K562 (cell line): ENCODE measurements at places on chromosomes 5 and 9.

GRCh38 chr5:168947212-168947868 lies 353.6 kb downstream of the SLIT3 start:
- peak; percentile 48 for DNase-seq

- DNase-seq, result no peak
These were observed 206.8 kb downstream of the NR3C1 start for GRCh38 chr5:143196601-143197259.

DNA sequence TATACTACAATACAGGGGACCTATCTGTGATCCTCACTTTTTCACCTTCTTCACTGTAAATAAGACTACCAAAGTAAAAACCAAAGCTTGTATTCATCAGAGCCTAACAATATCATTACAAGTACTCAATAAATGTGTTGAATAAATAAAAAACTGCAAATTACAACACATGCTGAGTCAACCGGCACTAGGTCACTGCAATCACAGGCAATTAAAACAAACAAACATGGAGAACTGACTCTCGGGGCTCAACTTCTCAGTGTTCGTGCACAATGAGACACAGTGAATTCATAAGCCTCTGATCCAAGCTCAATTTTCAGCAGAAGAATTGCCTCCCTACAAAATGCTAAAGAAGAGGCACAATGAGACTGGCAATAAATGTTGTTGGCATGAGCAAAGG lies 69.2 kb downstream of the CDK5RAP2 start:
- no peak for DNase-seq

- no peak for DNase-seq
These were observed 3.7 kb downstream of the NDUFAF2 start for GRCh38 chr5:60948738-60949137.

GRCh38 chr5:141850786-141851185 lies 27.4 kb downstream of the PCDH1 start:
- peak; percentile 42 for DNase-seq

DNA sequence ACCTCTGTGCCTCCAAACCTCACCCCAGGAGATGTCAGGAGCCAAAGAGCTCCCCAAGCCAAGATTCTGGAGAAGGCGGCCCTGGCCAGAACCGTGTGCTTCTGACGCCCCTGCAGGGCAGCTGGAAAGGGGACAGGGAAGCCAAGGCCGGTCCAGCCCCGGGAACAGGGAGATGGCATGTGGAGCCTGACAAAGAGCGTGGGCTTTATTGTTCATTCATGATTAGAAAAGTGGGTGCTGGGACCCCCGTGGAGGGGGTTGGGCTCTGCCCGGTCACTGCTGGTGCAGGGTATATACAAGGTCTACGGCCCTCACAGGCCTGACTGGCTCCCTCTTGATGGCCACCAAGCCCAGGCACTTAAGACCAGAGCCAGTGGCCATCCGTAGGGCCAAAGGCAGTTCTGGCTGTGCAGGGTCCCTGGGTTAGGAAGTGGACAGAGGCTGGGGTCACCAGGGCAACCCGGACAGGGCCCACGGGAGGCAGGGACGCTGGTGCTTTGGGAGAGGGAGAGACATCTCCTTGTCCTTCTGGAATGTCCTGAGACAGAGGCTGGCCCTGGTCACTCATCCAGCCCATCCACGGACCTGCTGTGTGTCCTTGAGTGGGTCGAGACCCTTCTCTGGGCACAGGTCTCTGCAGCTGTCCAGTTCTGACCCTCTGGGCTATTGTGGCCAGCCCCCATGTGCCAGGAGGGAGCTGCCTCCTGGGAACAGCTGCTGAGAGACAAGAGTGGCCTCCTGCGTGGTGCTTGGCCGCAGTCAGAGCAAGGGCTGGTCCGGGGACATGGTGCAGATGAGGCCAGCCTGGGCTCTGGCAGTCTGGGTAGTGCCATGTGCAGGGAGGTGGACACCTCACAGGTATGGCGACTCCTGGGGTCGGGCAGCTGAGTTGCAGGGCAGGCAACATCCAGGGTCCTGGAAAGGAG lies 12.5 kb downstream of the NINJ1 start:
- no peak for DNase-seq

DNA sequence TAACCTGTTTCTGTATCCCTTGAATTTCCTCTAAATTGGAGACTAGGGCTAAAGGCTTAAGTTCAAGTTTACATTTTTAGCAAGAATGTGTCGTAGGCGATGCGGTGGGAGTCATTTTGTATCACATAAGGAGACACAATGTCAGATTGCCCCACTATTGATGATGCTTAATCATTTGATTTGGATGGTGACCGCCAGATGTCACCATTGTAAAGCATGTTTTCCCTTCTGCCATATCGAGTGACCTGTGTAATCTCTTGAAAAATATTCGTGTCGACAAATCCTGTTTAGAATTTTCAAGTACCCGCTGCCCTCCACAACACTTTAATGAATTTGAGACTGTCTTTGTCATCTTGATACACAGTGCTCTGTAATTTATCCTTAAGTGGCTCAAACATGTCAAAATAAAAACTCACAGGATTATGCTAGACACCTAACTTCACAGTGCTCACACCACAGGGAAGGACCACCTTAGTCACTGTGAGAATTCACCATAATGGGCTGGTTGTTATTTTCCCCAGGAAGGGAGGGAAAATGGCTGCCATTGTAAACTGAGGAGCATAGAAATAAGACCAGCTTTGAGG lies 34.5 kb upstream of the SLC46A2 start:
- peak; percentile 27 for DNase-seq

- DNase-seq, result no peak
These were observed 498.0 kb downstream of the PRDM9 start for GRCh38 chr5:24005384-24005783.

DNA sequence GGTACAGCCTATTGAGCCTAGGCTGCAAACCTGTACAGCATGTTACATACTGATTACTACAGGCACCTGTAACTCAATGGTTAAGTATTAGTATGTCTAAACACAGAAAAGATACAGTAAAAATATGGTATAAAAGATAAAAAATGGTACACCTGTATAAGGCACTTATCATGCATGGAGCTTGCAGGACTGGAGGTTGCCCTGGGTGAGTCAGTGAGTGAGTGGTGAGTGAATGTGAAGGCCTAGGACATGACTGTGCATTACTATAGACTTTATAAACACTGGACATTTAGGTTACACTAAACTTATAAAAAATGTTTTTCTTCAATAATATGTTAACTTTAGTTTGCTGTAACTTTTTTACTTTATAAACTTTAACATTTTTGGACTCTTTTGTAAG lies 171.3 kb downstream of the SLC28A3 start:
- no peak for DNase-seq

DNA sequence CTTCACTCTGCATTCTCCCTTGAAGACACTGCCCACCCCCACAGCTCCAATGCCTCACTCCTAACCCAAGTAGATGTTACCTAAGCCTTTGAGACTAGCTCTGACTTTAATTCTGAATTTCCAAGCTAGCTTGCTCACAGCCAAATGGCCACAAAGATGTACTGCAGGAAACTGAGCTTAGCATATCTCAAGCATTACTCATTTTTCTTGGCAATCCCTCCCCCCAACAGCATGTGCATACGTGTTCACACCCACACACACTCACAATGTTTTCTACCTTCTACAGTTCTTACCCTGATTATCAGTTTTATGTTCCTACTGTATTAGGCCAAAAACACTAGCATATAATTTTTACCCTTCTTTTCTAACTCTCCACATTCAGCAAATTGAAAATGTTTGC lies 13.7 kb upstream of the GRIA1 start:
- no peak for DNase-seq

- no peak for DNase-seq
These were observed 20.3 kb upstream of the TENT4A start for GRCh38 chr5:6692906-6693305.

- no peak for DNase-seq
These were observed 189.7 kb downstream of the GNAQ start for GRCh38 chr9:77841739-77842386.

DNA sequence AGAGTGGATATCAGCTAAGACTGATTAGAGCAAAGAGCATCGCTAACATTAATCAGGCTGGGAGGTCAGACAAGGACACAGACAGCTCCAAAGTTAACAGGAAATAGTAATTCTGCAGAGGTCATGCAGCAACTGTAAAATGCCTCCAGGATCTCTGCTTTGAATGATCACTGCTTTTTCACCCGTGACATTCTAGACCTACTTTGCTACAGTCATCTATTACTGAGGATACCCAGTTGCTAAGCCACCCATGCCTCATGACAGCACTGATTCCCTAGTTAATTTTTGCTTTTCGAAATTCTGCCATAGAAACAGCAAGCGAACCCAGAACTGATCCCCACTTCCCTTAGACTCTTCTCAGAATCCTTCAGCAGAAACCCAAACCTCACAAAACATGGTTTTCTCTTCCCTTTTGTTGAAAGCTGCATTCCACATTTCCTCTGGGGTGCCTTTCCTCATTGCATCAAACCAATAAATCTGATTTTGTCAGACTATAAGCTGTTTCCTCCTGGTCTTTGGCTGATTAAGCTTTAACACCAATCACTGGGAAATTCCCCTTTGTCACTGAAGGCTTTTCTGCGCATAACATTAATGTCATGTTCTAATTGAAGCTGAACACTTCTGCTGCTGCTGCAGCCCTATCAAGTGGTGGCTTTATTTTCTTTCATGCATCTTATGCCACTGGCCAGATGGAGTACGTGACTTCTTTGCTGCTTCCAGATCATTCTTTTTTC lies 201.1 kb upstream of the CHD1 start:
- DNase-seq, result no peak

GRCh38 chr9:22160221-22160620 lies 151.1 kb upstream of the CDKN2B start:
- no peak for DNase-seq

DNA sequence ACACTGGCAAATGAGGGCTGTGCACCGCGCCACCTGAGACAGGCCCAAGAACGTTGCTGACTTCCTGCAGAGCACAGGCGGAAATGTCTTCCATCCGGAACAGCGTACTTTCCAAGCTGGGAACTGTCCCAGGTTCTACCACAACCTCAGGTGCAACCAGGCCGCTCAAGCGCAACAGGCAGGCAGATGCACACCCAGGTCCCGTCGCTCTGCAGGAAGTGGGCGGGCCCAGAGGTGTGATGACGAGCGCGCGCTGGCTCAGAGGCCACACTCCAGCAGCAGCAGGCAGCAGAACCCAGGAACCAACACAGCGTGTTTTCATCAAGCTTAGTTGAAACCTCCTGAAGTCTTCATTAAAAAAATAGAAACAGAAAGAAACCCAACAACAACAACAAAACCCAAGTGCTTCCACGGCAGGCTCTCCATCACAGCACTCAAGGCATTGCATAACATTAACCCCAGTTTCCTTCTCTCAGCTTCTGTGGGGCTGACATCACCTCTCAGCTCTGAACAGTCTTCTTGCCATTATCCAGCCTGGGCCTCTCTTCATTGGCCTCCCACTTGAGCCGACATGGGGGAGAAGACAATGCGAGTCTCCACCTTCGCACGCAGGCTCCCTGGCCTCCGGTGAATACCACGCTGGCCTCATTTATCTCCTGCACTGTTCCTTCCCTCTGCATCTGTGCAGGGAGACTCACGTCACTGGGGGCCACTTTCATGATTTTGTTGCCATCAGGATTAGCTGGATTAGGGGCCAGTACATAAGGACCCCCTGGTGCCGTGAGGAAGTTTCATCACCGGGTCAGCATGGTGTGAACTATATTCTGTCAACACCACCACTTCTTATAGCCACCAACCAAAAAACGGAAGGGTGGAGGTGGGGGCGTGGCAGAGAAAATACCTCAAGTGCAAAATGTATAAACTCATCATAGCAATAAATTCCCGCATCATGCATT lies 22.1 kb downstream of the PTCH1 start:
- no peak for DNase-seq

- DNase-seq, result no peak
These were observed 9.3 kb upstream of the SIL1 start for GRCh38 chr5:139207297-139208000.

GRCh38 chr9:97387936-97388684 lies 23.8 kb upstream of the TDRD7 start:
- no peak for DNase-seq

- DNase-seq, result no peak
These were observed 142.2 kb downstream of the SV2C start for GRCh38 chr5:76225336-76225735.

DNA sequence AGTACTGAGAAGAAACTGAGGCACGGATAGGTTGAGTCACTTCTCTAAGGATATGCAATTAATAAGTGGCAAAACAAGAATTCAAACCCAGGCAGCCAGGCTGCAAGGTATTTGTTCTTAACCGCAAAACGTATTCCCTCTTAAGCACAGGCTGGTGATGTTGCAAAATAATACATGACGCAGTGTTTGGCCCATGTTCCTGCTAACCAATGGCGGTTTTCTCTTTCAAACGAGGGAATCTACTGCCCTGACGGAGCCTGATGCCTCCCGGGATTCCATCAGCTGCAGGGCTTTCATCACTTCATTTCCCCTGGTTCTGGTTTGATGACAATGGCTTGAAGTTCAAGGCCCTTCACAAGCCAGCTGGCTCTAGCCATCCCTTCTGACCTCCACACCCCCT lies 154.8 kb downstream of the SLIT3 start:
- DNase-seq, result no peak

DNA sequence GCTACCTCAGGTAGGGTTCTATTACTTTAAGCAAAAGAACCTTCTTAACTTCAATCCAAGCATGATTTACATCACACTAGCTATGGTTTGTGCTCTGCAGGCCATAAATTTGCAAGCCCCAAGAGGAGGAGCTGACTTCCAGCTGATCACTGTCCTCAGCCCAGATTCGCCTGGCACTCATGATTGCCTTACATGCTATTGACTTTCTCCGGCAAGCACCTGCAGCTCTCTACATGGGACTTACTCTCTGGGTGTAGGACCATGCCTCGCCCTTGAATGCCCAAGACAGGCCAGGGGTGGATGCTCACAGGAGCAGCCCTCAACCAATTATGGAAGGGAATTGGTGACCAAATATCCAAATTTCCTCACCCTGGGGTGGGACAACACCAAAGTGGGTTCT lies 99.8 kb downstream of the ESM1 start:
- no peak for DNase-seq

DNA sequence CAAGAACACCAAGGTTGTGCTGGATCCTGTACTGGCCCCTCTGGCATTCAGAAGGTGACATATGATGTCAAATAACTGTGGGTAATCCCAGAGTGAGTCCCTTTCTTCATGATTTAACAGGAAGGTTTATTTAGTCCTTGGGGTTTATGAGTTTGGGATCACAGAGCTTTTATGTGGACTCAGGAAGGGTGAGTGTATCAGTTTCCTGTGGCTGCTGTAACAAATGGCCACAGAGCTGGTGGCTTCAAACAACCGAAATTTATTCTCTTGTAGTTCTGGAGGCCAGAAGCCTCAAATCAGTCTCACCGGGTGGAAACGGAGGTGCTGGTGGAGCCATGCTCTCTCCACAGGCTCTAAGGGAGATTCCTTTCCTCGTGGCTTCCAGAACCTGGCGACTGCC lies 157.7 kb downstream of the MELK start:
- no peak for DNase-seq

GRCh38 chr5:8136271-8136670 lies 267.3 kb downstream of the MTRR start:
- DNase-seq, result no peak

DNA sequence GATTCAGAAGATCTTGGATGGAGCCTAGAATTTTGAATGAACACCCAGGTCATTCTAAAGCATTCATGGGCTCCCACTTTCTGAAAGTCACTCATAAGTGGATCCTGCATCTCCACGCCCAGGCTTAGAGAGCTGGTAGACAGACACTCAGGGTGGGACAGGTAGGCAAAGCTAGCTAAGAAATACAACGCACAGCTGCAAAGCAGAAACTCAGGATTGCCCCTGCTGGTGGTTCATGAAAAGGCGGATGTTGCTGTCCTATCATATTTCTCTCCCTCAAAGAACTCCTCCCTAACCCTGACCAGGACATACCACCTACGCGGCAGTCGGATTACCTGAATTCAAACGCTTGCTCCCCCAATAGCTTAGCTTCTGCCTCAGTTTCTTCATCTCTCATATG lies 226.5 kb downstream of the GLIS3 start:
- DNase-seq, result peak; percentile 17

- no peak for DNase-seq
These were observed 356.0 kb upstream of the SEMA6A start for GRCh38 chr5:116930616-116931015.
